GM04504 (cell line): ENCODE measurements at places on chromosomes 7 and 10.

DNA sequence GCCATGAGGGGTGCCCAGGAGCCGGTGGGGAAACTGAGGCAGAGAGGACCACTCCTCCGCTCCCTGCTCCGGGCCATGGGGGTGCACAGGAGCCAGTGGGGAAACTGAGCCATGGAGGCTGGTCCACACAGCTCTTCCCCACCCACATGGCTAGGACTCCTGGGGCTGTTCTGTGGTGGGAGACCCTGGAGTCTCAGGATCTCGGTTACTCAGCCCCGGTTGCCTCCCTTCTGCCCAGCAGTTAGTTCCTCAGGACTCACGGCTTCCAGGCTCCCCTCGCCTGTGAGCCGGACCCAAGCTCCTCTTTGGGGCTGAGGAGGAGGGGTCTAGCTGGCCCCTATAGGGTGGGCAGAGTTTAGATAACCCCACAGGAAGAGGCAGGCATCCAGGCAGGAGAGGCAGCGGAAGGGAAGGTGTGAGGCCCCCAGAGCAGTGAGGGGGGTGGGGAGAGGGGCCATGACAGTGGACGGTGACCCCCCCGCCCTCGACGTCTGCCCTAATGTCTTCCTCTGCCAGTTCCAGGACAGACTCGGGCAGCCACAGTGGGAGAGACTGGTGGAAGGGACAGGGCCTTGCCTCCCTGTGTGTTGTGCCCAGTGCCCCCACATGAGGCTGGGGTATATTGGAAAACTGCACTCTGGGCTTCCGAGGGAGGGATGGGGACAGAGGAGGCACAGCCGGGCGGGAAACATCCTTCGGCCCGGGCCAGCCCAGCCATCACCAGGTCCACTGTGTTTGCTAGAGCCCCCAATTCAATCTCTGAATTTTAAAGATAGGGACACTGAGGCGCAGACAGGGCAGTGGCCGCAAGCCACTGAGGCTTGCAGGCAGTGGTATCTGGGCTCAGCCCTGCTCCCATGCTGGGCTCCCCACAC is 4.3 kb downstream of the ELFN1 start:
- no peak for DNase-seq

GRCh38 chr10:77856566-77856965 is 70.0 kb downstream of the DLG5 start:
- no peak for DNase-seq

GRCh38 chr7:26101361-26102151 is 50.4 kb upstream of the NFE2L3 start:
- no peak for DNase-seq

GRCh38 chr7:44210107-44210506 is 9.3 kb downstream of the YKT6 start:
- no peak for DNase-seq

- no peak for DNase-seq
Measured at GRCh38 chr7:92740700-92741126, 95.7 kb downstream of the CDK6 start.

DNA sequence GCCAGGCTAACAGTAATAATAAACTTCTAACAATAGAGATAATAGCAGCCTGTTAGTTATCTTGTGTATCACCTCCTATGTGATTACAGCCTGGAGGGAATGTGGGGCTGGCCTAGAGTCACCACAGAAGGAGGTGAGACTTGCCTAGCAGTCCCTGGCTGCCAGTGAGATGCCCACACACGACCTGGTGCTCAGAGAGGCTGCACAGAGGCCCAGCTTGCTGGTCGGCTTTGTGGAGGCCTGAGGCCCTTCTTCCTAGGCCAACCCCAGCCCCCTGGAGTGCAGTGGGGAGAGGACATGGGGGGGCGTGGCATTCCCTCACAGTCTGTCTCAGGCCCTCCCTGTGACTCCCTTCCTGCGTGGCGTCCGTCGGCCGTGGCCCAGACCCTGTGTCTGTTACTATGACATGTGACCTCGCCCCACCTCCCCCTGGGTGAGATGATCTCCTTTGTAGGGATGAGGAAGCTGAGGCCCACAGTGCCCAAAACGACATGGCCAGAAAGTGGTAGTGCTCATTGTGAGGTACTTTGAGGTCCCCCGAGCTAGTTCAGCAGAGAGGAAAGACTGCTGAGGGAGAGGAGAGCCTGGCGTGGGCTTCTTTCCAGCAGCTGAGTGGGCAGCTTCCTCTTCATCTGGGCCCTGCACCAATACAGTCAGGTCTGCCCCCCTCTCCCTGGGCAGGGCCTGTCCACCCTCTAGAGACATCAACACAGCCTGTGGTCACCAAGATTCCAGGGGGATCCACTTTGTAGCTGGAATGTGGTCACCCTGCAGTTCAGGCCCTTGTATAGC is 29.7 kb downstream of the UNC5B start:
- no peak for DNase-seq

GRCh38 chr7:101250324-101250723 is 5.4 kb upstream of the FIS1 start:
- no peak for DNase-seq

GRCh38 chr10:102413053-102413705 is 5.4 kb downstream of the PSD start:
- DNase-seq: no peak

DNA sequence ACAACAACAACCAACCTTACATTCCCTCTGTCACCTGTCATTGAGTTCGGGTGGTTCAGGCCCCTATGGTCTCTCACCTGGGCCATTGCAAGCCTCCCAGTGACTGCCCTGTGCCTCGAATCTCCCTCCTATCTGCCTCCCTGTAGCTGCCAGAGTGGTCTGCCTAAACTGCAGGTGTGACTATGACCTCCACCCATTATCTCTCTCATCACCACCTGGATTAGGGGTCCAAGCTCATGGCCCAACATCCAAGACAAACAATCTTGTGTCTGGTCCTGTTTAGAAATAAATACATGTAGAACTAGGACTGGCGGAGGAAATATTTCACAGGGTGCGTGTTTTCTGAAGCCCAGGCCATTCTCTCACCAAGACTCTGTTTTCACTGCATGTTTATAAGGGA is 146.6 kb downstream of the HERPUD2 start:
- no peak for DNase-seq

GRCh38 chr10:80154978-80155695 is 22.6 kb downstream of the PLAC9 start:
- peak; percentile 87 for DNase-seq

DNA sequence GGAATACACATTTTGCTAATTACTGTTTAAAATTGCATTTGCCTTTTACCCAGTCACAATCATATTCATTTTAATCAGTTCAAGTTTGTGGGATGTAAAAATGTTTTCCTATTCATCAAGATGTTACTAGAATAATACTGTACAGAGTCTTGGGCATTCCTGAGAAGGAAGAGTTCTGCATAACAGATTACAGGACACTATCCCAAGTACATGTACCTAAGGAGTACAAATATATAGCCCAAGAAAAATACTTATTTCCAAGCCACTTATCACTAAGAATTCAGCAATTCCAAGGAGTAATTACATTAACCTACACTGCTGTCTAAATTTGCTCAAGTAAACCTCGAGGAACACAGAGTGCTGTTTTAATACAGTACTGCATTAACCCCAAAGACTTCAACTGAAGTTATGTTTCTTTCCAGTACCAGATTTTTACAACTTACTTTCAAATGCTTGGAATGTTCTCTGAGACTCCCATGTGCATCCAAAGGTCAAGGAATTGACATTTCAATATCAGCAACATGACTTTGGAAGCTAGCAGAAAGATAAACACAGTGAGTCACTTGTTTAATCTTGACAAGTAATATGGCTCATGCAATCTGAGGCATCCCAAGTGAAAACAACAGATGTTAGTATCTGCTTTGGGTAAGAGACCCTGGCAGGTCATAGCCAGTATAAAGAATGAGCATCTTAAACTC is 125.4 kb upstream of the BET1 start:
- DNase-seq: peak; percentile 44

DNA sequence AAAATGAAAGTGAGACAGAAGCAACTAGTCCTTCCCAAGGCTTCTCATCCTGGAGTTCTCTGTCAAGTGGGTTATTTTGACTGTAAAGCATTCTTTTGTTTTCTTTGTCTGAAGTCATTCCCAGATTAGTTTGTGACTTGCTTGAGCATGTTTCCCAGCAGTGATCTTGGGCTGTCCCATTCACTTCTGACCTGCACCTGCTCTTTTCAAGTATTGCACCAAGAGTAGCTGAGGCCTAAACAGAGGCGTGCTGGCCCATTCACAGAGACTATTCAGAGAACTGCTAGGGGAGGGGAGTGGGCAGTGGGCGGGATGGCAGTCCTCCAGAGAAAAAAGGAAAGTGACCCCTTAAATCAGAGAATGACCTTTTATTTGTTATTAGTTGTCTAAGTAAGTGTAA is 61.3 kb downstream of the CACNA2D1 start:
- DNase-seq: no peak

DNA sequence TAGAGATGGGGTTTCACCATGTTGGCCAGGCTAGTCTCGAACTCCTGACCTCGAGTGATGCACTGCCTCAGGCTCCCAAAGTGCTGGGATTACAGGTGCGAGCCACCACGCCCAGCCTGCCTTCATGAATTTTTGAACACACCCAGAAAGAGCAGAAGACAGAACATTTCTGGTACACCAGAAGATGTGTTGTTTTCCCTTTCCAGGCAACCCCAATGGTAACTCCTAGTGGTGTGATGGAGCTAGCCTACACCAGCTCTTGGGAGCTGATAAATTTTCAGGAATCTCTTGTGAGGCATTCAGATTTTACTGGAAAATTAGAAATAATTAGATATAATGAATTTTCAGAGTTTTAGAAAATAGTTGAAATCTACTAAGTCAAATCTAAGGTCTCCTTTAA is 904 bp upstream of the CCDC7 start:
- no peak for DNase-seq

- no peak for DNase-seq
Measured at GRCh38 chr7:80890426-80891258, 28.2 kb downstream of the SEMA3C start.

DNA sequence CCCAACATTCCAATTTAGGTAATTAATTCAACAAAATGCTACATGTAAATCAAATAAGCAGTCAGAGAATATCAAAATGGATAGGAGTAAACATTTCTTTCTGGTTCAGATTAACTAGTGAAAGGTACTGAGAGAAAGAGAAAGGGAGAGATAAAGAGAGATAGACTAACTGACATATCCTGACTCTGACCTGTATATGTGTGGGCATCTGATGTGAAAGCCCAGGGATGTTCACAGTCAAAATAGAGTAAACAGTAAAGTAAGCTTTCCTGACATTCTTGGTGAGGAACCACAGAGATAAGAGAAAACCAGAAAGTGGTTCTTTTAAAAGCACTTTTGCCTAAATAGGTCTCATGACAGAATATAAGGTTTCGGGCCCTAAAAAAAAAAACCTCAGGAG is 37.5 kb upstream of the ANK3 start:
- DNase-seq: no peak
